ENCODE measurements at places on chromosomes 13 and 19. TPM values are rescaled to one million over a fixed set of nuclear protein-coding genes. Genes with fewer than 3 reads are reported as not detected.

DNA sequence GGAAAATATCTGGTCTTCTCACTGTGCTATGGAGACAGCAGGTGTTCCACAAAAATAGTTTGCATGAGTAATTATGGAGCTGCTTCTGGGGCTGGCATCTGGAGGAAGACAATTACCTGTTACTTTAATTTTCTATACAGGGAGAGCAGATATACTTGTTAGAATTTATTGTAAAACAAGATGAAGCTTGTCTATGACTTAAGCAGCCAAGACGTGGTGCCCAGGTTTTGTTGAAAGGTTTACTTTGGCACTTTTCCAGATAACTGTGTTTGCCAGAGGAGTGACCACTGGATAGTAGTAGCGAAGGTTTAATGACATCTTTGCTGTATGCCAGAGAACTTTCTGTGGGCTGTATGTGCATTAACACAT is 134.5 kb upstream of the KL start:
- DNase-seq: no peak

GRCh38 chr19:30148039-30148790 is 206.2 kb downstream of the URI1 start:
- DNase-seq: no peak

The ATP4A gene
- total RNA-seq: 0.40 TPM

The SLITRK1 gene
- not detected for total RNA-seq

GRCh38 chr13:112986946-112987681 is 18.1 kb downstream of the MCF2L start:
- DNase-seq: no peak

The VPS36 gene
- total RNA-seq: 48.7 TPM

DNA sequence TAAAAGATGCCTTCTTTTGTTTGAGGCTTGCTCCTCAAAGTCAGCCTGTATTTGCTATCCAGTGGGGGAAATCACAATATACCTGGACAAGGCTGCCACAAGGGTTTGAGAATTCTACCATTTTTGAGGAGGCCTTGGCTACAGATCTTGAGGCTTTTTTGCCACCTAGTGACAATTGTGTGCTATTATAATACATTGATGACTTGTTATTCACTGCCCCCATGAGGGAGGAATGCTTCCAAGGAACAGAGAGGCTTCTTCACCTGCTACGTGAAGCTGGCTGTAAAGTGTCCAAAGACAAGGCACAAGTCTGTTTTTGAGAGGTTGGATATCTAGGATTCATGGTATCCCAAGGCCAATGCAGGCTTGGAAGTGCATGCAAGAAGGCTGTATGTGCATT is 72.5 kb downstream of the ZNF708 start:
- peak; percentile 58 for DNase-seq
